GM12891 (cell line): ENCODE measurements at places on chromosomes 5 and 9.

DNA sequence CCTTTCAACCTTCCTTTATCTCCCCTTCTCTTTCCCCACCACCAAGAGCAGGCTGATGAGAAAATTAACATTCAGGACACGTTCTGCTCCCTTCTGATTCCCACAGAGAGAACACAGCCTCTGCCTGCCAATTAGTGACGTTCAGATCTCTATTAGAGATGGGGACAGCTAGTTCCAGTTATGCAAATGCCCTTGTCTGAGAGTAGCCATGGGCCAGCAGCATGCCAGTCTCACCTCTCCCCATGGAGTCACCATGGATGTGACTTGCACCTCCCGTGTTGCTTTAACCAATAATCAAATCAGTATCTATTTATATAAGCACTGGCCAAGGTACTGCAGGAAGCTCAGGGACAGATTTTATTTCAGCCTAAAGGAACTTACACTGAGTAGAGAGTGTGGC lies 61.3 kb downstream of the KCNIP1 start:
- no peak for DNase-seq

GRCh38 chr5:111855356-111855755 lies 98.4 kb upstream of the NREP start:
- no peak for DNase-seq

DNA sequence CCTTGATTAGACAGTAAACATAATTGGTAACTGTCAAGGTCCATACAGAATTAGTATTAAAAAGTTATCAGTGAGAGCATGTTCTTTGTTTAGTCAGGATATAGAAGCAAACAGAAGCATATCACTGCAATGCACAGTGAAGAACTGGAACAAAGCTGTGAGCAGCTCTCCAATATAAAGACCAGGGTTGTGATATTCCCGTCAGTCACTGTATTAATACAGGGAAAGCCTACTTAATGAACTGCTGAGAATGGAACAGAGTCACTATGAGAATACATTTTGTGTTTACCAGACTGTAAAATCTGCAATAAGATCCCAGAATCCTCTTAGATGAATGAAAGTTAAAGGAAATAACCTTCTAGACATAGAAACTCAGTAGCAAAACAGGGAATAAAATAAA lies 58.2 kb downstream of the EFNA5 start:
- DNase-seq: no peak

GRCh38 chr9:79980432-79980831 lies 408.7 kb downstream of the TLE4 start:
- no peak for DNase-seq

DNA sequence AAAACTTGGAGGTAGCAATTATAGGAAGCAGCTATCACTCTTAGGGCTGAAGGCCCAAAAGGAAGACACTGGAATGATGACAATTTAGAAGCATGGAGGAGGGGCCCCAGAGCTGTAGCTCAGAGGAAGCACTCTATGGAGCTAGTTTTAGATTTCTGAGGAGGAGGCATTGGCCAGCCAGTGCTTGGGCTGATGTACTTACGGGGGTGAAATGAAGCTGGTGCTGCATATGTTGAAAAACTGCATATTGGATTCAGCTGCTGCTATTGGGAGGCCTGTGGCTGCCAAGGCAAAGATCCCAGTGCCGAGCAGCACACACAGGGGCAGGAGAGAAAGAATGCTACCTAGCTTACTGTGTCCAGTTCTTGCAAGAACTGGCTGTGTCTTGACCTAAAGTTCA lies 53.9 kb upstream of the HMHB1 start:
- DNase-seq: no peak

GRCh38 chr9:100011062-100011681 lies 87.6 kb downstream of the ERP44 start:
- no peak for DNase-seq

- DNase-seq: no peak
Measured at GRCh38 chr9:98481676-98482075, 226.2 kb upstream of the TBC1D2 start.

GRCh38 chr9:116700882-116701865 lies 14.1 kb downstream of the TRIM32 start:
- no peak for DNase-seq

DNA sequence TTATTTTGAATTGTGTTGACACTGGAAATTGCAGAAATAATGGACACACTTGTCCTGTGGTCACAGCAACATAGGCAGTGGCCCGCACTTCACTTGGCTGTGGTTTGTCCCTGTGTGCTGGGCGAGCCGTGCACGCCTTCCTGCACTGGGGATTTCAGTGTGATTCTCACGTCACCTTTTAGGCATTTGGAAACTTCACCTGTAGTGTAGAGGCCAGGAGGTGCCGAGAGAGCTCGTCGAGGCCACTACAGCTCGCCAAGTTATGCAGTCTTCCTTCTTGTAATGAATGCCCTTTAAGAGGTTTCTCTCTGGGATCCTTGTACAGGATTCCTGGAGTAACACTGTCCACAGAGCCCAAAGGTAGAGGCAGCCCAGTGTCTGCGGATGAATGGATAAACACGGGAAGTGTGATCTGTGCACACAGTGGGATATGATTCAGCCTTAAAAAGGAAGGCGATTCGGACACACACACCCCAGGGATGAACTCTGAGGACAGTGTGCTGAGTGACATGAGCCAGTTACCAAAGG lies 14.7 kb downstream of the TRAF2 start:
- DNase-seq: no peak

GRCh38 chr9:69542058-69542457 lies 130.1 kb downstream of the APBA1 start:
- DNase-seq: no peak

DNA sequence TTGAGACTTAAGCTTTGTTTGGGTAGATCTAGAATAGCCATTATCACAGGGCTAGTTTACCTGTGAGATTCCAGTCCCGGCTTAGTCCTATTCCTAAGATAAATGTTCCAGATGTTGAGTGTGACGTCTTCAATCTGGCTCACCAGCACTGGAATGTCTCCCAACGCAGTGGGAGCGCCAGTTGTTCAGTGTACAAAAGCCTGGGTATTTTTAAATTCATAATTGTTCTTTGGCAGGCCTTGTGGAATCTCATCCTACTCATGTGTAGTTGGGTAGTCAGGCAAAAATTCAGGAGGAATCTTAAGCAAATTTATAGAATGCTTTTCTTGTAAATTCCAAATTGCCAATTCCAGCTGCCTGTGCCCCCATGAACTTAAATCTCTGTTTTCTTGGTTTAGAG lies 272.6 kb upstream of the KCNN2 start:
- no peak for DNase-seq

- no peak for DNase-seq
Measured at GRCh38 chr9:121751686-121752445, 100.4 kb downstream of the DAB2IP start.

DNA sequence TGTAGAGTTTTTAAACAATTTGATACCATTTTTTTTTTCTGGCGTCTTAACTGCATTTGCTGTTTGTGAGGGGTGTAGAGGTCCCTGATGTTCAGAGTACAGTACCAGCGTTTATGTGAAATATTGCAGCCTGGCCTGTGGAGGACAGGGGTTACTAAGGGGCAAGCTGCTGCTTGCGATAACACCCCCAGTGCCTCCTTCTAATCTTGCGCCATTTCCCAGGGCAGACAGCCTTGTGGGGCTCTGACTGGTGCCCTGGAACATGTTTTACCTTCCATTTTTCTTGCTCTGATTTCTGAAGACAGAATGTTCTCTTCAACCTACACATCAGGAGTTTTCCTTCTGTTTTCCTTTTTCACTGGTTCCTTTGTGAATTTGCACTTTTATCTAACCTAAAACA lies 142.9 kb downstream of the DOCK8 start:
- no peak for DNase-seq

DNA sequence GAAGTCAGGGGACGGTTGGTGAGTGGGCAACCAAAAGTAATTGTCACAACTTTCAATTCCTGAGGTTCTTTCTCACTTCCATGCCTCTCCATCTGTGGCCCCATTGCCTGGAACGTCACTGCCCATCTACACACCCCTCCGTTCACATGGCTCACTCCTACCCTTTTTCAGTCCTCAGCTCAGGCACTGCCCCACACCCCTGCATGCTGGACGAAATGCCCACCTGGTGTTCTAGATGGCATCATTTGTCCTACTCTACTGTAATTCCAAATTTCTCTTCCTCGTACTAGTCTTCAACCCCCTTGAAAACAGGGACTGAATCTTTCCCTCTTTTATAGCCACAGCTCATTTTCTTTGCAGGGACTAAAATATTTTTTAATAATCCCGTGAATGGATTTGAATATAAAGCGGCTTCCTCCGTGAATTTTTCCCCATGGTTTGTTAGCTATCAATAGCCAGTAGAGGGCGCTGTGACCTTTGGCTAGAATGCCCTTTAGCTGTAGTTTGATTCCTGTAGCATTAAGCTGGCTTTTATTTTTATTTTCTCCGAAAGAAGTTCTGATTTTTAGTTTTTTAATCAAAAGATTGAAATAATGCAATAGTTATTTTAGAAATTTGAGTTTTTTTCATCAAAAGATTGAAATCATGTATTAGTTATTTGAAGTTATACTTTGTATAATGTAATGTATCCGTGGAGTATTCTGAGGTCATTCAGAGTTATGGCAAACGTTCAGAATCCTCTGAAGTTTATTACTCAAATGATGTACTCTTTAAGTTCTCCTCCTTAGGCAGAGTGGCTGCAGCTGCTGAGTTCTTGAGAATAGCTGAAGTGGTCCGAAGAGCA lies 232.1 kb downstream of the SH3GL2 start:
- peak; percentile 14 for DNase-seq

DNA sequence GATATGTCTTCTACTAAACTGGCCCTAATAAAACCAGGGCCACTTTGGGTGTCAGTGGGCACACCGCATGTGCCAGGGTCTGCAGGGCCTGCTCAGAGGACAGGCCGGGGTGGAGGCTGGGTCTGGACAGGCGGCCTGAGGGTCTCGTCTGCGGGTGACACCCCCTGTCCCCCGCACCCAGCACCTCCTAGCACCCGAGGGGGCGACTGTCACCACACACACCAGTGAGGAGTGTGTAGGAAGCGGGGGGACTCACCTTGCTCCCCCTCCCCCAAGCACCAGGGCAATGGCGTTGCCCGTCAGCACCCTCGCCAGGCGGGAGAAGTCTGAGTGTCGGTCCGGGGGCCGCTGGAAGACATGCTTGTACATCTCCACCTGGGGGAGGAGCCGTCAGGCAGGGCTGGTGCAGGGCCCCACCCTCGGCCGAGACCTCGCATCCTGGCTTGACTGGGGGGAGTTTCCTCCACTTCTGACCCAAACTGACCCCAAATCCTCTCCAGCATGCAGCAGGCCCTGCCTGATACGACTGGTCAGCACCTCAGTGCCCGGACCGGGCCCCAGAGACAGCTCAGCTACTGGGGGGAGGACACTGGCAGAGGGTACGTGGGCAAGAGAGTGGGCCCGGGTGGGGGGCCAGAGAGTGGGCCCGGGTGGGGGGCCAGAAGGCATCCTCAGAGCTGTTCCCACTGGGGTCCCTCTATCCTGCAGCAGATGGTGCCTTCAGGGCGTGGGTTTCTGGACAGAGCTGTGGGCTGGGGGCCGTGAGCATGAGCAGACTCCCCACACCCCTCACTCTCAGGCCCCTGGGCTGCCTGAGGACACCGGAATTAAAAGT lies 18.9 kb upstream of the NSMF start:
- DNase-seq: no peak

DNA sequence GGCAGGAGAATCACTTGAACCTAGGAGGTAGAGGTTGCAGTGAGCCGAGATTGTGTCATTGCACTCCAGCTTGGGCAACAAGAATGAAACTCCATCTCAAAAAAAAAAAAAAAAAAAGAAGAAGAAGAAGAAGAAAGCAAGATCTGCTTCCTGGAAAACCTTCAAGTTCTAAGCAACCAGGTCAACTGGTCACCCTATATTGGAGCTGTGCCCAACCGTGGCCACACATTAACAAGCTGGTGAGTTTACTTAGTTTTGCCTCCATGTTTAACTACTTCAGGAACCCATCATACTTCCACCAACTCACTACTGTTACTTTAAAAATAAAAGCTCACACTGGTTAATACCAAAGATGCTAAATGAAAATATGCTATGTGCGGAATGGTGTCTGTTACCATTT lies 12.3 kb upstream of the SKP1 start:
- DNase-seq: no peak

GRCh38 chr9:134698587-134699342 lies 57.2 kb downstream of the COL5A1 start:
- DNase-seq: peak; percentile 89

DNA sequence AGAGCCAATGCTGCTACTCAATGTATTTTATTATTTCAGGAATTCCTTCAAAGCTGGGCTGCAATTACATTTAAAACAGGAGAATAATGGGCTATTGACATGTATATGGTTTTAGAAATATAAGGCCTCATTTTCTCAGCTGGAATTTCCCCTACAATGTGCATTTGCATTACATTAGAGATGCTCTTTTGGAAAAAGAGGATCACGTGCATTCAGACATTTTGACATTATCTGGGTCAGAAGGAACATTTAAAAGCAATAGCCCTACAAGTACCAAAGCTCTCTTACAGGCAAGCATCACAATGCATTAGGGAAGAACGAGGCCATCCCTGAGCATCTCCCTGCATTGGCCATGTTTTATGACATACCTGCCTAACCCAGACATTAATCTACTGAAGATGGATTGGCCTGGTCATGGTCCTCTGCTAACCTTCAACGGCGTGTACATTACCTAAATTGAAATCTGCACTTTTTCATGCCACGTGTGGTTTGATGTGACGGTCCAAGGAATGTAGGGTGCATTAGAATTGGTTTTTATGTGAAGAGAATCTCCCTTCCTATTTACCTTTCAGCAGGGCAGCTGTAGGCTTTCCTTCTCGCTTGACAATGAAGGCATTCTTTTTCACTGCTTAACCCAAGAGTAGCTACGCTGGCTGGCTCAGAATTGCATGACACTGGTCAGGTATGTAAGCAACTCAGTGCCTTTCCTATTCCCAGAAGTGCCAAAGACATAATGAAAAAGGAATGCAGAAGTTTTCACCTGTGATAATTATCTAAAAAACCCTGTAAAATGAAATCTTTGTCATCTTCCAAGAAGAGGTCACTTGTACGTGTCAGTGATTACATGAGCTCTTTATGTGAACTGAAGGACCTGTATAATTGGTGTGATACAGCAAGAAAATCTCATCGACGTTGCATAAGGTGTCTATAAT lies 212.3 kb upstream of the MPDZ start:
- no peak for DNase-seq
